ENCODE measurements at places on chromosomes 11 and 22. TPM values are rescaled to one million over a fixed set of nuclear protein-coding genes. Genes with fewer than 3 reads are reported as not detected.

FXYD6 gene
- total RNA-seq = not detected

TEAD1 gene
- total RNA-seq = 90.2 TPM

TRIM22 gene
- 63.6 TPM for total RNA-seq

CCDC81 gene
- total RNA-seq = 0.14 TPM

GRCh38 chr11:134527382-134528243, 115.6 kb upstream of the B3GAT1 start:
- DNase-seq = no peak

- peak; percentile 50 for DNase-seq
Observed at GRCh38 chr11:13183094-13183825, 94.3 kb upstream of the BMAL1 start.

- DNase-seq = no peak
Observed at GRCh38 chr11:80365980-80366379, 925.1 kb upstream of the TENM4 start.

GRCh38 chr11:74142624-74143023, 28.2 kb downstream of the C2CD3 start:
- no peak for DNase-seq

GRCh38 chr11:130076778-130077481, 7.2 kb downstream of the APLP2 start:
- no peak for DNase-seq

- peak; percentile 1 for DNase-seq
Observed at GRCh38 chr11:100247704-100248103, 439.4 kb upstream of the ARHGAP42 start.
